ENCODE measurements at places on chromosomes 11 and 22.

DNA sequence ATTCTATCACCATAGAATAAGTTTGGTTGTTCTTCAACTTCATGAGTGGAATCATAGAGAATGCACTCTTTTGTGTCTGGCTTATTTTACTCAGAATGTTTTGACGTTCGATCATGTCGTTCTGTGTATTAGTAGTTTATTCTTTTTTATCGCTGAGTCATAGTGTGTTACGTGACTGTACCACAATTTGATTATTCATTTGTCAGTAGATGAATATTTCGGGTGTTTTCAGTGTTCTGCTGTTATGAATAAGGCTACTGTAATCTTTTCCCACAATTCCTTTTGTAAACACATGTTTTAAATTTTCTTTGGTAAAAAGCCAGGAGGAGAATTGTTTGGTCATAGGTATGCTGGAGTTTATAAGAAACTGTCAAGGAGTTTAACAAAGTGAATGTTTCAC is 279.9 kb upstream of the B3GAT1 start:
- no peak for DNase-seq

DNA sequence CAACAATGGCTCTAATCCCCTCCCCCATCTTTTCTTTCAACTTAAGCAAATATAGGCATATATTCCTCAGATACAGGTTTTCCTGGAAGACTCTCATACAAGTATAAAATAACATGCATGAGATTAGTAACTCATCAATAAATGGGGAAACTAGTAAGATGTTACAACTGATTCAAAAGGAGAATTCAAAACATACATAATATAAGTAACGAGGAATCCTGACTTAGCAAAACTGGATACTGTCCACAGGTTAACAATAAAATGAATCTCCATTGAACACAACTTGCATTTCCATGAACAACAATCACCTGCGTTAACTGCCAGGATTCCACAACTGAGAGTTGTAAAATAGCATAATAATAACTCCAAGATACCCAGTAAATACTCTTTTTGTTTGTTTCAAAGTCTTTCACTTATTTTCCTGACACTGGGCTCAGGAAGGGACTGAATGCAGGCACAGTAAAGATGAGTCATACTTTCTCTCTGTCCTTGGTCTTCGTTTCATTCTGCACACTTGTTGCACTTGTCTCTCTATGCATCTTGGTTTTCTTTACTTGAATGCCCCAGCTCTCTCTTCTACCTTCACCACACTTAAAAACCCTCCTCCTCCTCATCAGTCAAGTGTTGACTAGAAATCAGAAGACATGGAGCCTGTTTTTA is 8.1 kb downstream of the APIP start:
- DNase-seq, result no peak

- no peak for DNase-seq
Measured at GRCh38 chr11:95429376-95429907, 198.4 kb upstream of the SESN3 start.

- DNase-seq, result no peak
Measured at GRCh38 chr11:64291752-64292459, 804 bp downstream of the KCNK4 start.

- no peak for DNase-seq
Measured at GRCh38 chr11:130689222-130689908, 226.9 kb downstream of the SNX19 start.

Measured in left cardiac atrium (tissue), 4 donors.